ENCODE measurements at places on chromosomes 11 and 22. TPM values are rescaled to one million over a fixed set of nuclear protein-coding genes. Genes with fewer than 3 reads are reported as not detected.

The MYRF gene
- 428 TPM for total RNA-seq

DNA sequence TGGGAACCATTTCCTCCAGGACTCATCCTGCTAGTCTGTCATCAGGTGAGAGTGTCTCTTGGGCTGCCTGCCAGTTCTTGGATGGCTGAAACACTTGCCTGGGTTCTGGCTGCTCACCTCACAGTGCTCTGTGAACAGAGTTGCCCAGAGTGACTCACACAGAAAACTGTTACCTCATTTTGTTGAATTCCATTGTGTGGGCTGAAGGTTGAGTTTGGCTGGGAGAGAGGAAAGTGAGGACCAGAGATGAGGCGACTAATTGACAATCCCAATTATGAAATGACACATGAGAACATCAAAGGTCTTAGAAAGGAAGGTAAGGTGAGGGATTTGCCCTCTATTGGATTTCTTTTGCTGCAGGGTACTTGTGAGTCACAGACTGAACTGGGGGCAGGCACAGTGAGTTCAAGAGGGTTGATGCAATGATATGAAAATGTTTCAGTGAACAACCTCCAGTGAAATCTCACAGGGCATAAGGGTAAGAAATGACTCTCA is 20.2 kb upstream of the CALCB start:
- no peak overlapping the region for H3K4me3 ChIP-seq
- no peak for DNase-seq
- no peaks in the 10 kb centered on the region for H3K4me1 ChIP-seq
- no peaks in the 10 kb centered on the region for H3K36me3 ChIP-seq
- H3K27me3 ChIP-seq = peaks cover 3% of the 10 kb centered on the region
- no peak overlapping the region for H3K27ac ChIP-seq

DNA sequence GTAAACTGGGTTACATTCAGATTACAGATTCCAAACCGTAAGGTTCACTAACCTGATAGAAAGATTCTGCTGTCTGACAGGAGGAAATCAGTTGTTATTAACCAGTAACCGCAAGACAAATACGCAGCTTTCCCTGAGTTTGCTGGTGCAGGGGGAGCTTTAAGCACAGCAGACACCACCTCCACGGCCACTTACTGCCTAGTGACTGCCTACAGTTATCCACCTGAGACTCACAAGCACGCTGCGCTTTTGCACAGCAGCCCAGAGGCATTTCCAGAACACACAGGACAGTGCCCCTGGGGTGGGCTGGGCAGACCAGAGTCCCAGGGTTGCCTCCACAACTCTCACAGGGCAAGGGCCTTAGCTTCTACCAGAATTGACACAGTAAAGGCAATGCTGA is 90.9 kb downstream of the CTTN start:
- DNase-seq = no peak
- no peak overlapping the region for H3K27ac ChIP-seq
- H3K4me3 ChIP-seq = no peak overlapping the region
- no peaks in the 10 kb centered on the region for H3K27me3 ChIP-seq
- H3K4me1 ChIP-seq = no peaks in the 10 kb centered on the region

The TRIM48 gene
- total RNA-seq = not detected

- H3K4me3 ChIP-seq = no peak overlapping the region
- no peak for DNase-seq
- peaks cover 49% of the 10 kb centered on the region for H3K36me3 ChIP-seq
- no peaks in the 10 kb centered on the region for H3K4me1 ChIP-seq
Measured at GRCh38 chr11:8698917-8699441, 16.4 kb downstream of the RPL27A start.

The MRGPRF gene
- total RNA-seq = 4.0 TPM

DNA sequence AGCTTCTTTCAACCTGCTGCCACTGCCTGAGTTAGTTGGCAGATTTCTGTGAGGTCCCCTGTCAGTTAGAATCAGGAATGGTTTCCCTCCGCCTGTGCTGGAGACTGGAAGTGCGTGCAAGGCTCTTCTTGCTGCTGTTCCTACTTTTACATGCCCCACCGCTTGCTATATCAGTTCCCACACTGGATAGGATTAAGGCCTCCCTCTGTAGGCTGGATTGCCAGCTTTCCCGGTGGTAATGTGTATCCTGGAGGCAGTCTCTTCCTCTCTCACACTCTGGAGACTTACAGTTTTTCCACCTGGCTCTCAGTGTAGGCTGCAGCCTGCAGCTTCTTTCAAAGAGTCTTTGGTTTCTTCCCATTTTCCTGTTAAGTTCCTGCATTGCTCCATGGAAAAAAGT is 66.5 kb downstream of the ARHGAP42 start:
- no peak for DNase-seq
- H3K27ac ChIP-seq = peak overlapping the region; percentile 48
- H3K27me3 ChIP-seq = no peaks in the 10 kb centered on the region
- H3K36me3 ChIP-seq = peaks cover 14% of the 10 kb centered on the region

The SHANK2 gene
- 2.1 TPM for total RNA-seq

DNA sequence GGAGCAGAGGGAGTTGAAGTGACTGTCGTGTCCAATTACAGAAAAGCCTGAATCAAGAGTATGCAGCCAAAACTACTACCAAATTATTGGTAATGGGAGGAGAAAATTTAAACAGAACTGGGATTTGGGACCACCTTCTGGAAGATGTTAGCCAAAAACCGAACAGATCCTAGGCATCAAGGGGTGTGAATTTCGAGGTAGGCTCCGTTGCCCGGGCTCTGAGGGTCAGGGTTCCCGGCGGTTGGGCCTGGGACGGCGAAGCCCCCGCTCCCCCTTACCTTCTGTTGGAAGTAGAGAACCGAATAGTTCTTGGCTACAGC is 313 bp downstream of the PRCP start:
- no peak for DNase-seq
- no peaks in the 10 kb centered on the region for H3K27me3 ChIP-seq
- H3K36me3 ChIP-seq = no peaks in the 10 kb centered on the region
- peak overlapping the region; percentile 97 for H3K27ac ChIP-seq
- peaks cover 32% of the 10 kb centered on the region for H3K4me1 ChIP-seq
- H3K4me3 ChIP-seq = peak overlapping the region; percentile 96

DNA sequence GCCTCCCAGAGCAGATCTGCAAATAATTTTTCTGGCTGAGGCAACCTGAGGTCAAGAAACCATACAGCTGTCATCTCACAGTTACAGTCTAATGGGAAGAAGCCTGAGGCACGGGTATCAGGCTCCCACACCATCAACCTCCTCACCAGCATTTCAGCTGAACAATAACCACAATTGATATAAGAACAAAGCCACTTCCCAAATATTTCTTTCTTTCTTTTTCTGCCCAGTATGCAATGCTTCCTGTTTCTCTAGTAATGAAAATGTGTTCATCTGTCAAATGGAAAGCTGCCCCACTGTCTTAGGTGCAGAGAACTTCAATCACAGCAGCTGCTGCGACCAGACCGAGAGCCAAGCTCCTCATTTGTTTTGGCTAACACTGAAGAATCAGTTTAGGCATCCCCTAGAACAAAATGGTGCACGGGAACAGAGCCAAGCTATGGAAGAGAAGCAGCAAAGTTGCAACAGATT is 108.4 kb downstream of the BLID start:
- no peaks in the 10 kb centered on the region for H3K36me3 ChIP-seq
- no peaks in the 10 kb centered on the region for H3K27me3 ChIP-seq
- peaks cover 2% of the 10 kb centered on the region for H3K4me1 ChIP-seq
- no peak overlapping the region for H3K4me3 ChIP-seq

The OR8D4 gene
- total RNA-seq = 0.11 TPM

DNA sequence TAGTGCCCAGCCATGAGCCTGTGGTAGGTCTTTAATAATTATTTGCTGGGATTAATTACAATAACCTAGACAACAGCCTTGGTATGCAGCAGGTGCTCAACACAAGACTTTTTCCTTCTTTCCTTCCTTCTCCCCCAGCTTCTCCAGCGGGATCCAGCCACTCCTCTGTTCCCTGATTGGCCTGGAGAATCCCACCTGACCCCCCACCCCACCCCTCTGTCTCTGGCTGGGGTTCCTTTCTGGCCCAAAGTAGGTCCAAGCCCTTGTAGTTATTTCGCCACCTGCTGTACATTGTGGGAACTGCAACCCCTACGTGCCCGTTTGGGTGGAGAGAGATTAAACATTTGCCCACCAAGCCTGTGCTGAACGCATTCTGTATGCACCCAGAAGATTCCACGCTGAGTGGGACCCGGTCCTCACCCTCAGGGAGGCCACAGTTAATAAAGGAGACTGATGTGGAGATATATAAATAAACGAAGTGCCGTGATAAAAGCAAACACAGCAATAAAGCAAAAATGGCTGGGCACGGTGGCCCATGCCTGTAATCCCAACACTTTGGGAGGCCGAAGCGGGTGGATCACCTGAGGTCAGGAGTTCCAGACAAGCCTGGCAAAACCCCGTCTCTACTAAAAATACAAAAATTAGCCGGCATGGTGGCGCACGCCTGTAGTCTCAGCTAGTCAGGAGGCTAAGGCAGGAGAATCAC is 32.1 kb upstream of the DGKZ start:
- H3K36me3 ChIP-seq = peaks cover 2% of the 10 kb centered on the region
- no peak overlapping the region for H3K4me3 ChIP-seq
- no peak overlapping the region for H3K27ac ChIP-seq
- no peak for DNase-seq
- H3K4me1 ChIP-seq = peaks cover 2% of the 10 kb centered on the region

- peaks cover 44% of the 10 kb centered on the region for H3K27me3 ChIP-seq
- H3K4me3 ChIP-seq = no peak overlapping the region
- peaks cover 22% of the 10 kb centered on the region for H3K4me1 ChIP-seq
- no peak overlapping the region for H3K27ac ChIP-seq
Measured at GRCh38 chr11:114208377-114208776, 87.8 kb upstream of the NNMT start.

DNA sequence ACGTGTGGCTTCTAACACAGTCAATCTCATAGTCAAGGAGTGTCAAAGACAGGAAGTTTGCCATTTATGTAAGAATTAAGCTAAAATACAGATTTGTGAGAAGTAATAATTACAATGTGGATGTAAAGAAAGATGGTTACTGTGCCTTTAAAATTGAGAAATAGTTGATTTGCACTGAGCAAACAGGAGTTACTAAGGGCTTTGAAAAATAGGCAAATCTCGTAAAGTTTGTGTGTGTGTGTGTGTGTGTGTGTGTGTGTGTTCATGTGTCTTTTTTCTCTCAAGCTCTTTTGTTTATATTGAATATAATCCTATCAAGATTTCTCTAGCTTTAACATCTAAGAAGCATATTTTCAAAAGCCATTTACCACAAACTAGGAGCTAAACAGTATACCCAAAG is 2284.5 kb downstream of the LRRC4C start:
- DNase-seq = no peak
- no peaks in the 10 kb centered on the region for H3K36me3 ChIP-seq
- no peak overlapping the region for H3K27ac ChIP-seq
- H3K4me1 ChIP-seq = peaks cover 6% of the 10 kb centered on the region
- H3K27me3 ChIP-seq = no peaks in the 10 kb centered on the region
- no peak overlapping the region for H3K4me3 ChIP-seq

The PPFIBP2 gene
- total RNA-seq = 65.8 TPM

GRCh38 chr11:107561688-107562087 is 3.8 kb downstream of the ALKBH8 start:
- no peak overlapping the region for H3K27ac ChIP-seq
- H3K36me3 ChIP-seq = no peaks in the 10 kb centered on the region
- no peak overlapping the region for H3K4me3 ChIP-seq
- peaks cover 29% of the 10 kb centered on the region for H3K4me1 ChIP-seq
- no peaks in the 10 kb centered on the region for H3K27me3 ChIP-seq
- no peak for DNase-seq

DNA sequence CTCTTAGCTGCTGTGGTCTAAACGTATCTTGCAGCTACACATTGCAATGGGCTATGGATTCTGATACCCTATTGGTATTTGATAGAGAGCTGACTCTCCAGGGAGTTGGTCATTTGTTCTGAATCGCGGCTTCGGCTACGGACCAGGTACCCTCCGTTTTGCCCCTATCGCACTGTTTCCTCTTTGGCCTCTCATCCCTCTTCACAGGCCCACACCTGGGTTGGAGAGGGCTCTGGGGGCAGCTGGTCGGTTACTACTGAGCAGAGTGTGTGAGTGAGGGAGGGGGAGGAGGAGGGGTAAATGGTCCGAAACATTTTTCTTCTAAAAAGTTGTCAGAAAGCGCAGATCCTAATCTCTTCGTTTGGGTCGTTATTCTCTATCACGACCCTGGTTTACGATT is 48.8 kb upstream of the HSD17B12 start:
- H3K27me3 ChIP-seq = peaks cover 76% of the 10 kb centered on the region
- no peak for DNase-seq
- H3K36me3 ChIP-seq = no peaks in the 10 kb centered on the region
- no peak overlapping the region for H3K4me3 ChIP-seq

The TRPC6 gene
- 0.42 TPM for total RNA-seq

GRCh38 chr11:119359365-119360214 is 13.1 kb upstream of the MFRP start:
- H3K27ac ChIP-seq = peak overlapping the region; percentile 98
- peaks cover 17% of the 10 kb centered on the region for H3K36me3 ChIP-seq
- peaks cover 47% of the 10 kb centered on the region for H3K4me1 ChIP-seq
- no peaks in the 10 kb centered on the region for H3K27me3 ChIP-seq

- H3K4me3 ChIP-seq = no peak overlapping the region
- H3K27ac ChIP-seq = no peak overlapping the region
- no peak for DNase-seq
- H3K4me1 ChIP-seq = peaks cover 7% of the 10 kb centered on the region
Measured at GRCh38 chr22:29806196-29806595, 31.9 kb downstream of the ASCC2 start.
